SJSA1 (cell line): ENCODE measurements at places on chromosomes 7 and 10. TPM values are rescaled to one million over a fixed set of nuclear protein-coding genes. Genes with fewer than 3 reads are reported as not detected.

DNA sequence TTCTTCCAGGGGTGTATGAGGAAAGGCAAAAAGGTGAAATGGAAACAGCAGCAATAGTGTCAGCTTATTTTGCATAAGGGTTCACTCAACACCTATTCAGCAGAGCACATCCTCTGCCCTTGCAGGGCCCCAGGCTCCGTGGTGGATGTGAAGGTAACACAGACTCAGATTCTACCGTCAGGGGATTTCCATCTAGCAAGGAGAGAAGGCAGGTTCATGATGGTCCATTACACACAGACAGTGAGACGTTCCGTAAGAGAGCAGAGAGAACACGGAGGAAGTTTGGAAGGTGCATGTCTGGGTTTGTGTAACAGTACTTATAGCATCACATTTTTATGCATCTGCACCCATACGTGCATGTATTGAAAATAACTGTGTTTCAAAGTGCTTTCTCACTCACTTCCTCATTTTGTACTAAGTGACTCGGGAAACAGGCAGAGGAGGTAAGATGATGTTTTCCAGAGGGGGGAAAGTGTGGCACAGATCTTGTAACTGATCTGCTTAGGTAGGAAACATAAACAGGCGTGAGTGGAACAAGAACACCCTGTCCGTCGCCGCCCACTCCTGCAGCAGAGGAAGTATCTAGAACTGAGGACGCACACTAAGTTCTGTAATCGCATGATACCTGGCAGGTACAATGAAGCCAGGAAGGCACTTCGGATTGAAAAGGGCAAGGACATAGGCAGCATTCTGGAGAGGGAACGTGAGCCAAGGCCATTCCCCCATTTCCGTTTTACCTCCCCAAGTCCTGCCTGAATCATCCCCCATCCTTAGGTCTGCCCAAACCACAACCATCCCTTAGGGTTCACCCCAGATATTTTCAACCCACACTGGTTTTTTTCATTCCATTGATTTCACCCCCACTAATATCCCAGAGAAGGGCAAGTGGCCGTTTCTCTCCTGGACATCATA lies 1.0 kb upstream of the ENO4 start:
- peaks cover 41% of the 10 kb centered on the region for H3K27me3 ChIP-seq
- H3K27ac ChIP-seq = no peak overlapping the region
- H3K36me3 ChIP-seq = no peaks in the 10 kb centered on the region
- H3K4me1 ChIP-seq = no peaks in the 10 kb centered on the region
- no peak overlapping the region for H3K4me3 ChIP-seq

DNA sequence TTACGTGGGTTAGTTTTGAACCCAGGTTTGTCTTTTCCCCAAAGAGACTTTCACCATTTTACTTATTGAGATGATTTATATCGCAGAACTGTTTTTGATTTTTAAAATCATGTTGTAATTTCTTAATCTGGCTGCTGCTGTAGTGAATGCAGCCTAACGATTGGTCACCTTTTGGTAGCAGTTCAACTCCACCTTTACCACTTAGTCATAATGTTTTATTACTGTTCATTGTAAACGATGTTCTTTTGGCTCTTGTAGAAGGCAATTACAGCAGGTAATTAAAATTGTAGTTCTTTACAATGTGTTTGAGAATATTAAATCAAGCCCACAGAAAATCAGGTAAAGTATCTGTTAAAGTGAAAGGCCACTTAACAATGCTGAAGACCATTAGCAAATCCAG lies 531.1 kb downstream of the SDK1 start:
- no peaks in the 10 kb centered on the region for H3K27me3 ChIP-seq
- H3K4me1 ChIP-seq = peaks cover 12% of the 10 kb centered on the region
- no peaks in the 10 kb centered on the region for H3K36me3 ChIP-seq
- no peak overlapping the region for H3K27ac ChIP-seq
- no peak for DNase-seq

DNA sequence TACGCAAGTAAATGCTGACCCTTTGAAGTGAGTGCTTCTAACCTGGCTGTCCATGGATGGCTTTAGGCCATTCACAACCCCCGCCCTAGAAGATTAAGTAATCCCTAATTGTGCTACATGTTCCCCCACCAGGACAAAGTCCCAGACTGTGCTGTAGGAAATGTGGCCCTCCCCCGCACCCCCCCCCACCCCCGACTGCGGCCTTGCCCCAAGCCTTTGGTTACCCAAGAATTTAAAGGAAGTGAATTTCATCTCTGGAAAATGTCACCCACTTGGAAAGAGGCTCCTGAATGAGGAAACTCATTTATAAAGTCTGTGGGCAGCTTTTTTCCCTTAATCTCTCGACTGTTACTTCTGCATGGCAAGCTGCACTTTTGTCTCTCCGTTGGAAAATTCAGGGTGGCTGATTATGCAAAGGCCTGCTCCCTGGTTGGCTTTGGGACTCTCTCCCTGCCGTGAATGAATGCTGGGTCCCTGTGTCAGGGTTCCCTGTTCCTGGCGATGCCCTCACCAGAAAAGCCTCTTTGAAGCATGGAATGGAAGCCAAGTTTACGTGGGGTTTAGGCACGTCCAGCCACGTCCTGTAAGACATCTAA lies 31.4 kb upstream of the AQP1 start:
- no peak overlapping the region for H3K27ac ChIP-seq
- no peak overlapping the region for H3K4me3 ChIP-seq
- peaks cover 7% of the 10 kb centered on the region for H3K4me1 ChIP-seq
- H3K36me3 ChIP-seq = no peaks in the 10 kb centered on the region

MORN4 gene
- 4.4 and 6.8 TPM in 2 replicates for total RNA-seq

NUTM2E gene
- 0.05 TPM in 1 of 2 replicates, not detected in the other for total RNA-seq

CYP26A1 gene
- total RNA-seq = 1.2 and 1.7 TPM in 2 replicates
